Activated naive CD4-positive, alpha-beta T cell treated with anti-CD3 and anti-CD28 coated beads, Interleukin-2, amount 10 ng/mL, durations not matched to agents 7 days and 5 days (primary cell): ENCODE measurements at places on chromosomes 5 and 9.

GRCh38 chr5:168893283-168893682 is 314.1 kb upstream of the PANK3 start:
- H3K36me3 ChIP-seq, result no peaks in the 10 kb centered on the region
- no peak overlapping the region for H3K4me3 ChIP-seq
- no peaks in the 10 kb centered on the region for H3K4me1 ChIP-seq
- no peak overlapping the region for H3K27ac ChIP-seq
- peaks cover 19% of the 10 kb centered on the region for H3K27me3 ChIP-seq

DNA sequence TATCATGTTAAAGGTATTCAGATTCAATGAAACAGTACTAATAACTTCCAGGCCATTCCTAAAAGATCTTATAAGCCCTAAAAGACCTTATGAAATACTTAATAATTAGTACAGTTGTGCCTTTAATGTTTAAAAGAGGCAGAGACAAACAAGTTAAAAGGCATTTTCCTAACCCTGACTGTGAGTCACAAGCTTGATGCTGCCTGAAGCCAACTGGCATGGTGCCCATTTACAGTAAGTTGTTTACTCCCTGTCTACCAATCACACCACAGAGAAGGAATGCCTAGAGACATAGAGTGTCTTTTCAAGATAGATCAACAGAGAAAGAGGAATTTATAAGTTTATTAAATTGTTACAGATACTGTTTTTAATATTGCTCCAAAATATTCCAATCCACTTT is 47.8 kb downstream of the NR3C1 start:
- peak; percentile 29 for DNase-seq
- H3K4me1 ChIP-seq, result peaks cover 73% of the 10 kb centered on the region
- H3K27me3 ChIP-seq, result no peaks in the 10 kb centered on the region
- H3K27ac ChIP-seq, result no peak overlapping the region
- peaks cover 7% of the 10 kb centered on the region for H3K36me3 ChIP-seq

- no peak overlapping the region for H3K27ac ChIP-seq
- no peaks in the 10 kb centered on the region for H3K4me1 ChIP-seq
- H3K36me3 ChIP-seq, result no peaks in the 10 kb centered on the region
- DNase-seq, result no peak
- H3K4me3 ChIP-seq, result no peak overlapping the region
These were observed 792.4 kb upstream of the C9orf72 start for GRCh38 chr9:28365728-28366127.

DNA sequence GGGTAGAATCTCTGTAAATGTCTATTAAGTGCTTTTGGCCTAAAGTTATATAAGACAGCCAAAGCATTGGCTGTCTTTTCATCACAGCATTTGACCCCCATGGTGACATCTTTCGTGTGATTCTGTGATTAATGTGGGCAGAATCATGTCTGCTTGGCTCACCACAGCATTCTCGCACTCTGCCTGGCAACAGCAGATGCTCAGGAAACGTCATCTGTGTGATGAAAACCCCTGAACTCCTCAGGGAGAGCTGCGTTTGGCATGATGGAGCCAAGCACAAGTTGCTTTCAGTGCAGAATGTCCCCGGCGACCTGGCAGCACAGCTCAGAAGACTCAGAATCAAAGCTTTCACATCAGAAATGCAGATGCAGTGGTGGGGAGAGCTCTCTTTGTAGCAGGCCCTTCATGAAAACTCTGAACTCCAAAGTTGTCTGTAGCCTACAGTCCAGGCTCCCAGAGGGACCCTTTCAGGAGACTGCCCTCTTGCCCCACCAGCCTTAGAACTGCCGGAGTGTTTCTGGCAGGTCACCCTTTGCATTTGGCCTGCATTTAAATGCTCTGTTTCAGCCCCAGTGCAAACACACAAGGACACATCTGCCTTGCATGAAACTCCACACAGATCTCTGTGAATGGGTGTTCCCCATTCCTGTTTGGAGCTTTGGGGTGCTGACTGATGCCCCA is 155.6 kb upstream of the PANK3 start:
- H3K36me3 ChIP-seq, result no peaks in the 10 kb centered on the region
- H3K4me3 ChIP-seq, result no peak overlapping the region
- H3K27me3 ChIP-seq, result peaks cover 4% of the 10 kb centered on the region
- no peak for DNase-seq
- no peaks in the 10 kb centered on the region for H3K4me1 ChIP-seq

- no peaks in the 10 kb centered on the region for H3K36me3 ChIP-seq
- H3K27me3 ChIP-seq, result peaks cover 8% of the 10 kb centered on the region
- H3K4me1 ChIP-seq, result no peaks in the 10 kb centered on the region
- no peak overlapping the region for H3K4me3 ChIP-seq
- no peak overlapping the region for H3K27ac ChIP-seq
These were observed 90.6 kb upstream of the HAND1 start for GRCh38 chr5:154568589-154568988.

DNA sequence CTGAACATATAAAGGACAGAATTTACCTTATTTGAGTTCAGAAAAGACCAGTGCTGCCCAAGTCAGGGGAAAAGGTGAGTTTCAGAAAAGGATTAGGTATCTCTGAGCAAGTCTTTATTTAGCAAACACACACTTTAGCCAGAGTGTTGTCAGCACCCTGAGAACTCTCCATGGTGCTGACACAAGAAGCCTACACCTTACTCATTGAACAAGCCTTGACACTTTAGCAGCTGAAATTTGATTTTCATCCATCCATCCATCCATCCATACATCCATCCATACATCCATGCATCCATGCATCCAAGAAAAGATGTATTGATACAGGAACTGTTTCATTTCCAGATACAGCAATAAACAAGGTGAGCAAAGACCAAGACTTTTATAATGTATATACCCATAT is 311.2 kb downstream of the TRIM32 start:
- no peaks in the 10 kb centered on the region for H3K27me3 ChIP-seq
- H3K36me3 ChIP-seq, result no peaks in the 10 kb centered on the region
- no peak for DNase-seq

- peak overlapping the region; percentile 97 for H3K27ac ChIP-seq
- DNase-seq, result peak; percentile 74
- H3K36me3 ChIP-seq, result no peaks in the 10 kb centered on the region
- peaks cover 23% of the 10 kb centered on the region for H3K4me1 ChIP-seq
These were observed 99.6 kb upstream of the RAPGEF1 start for GRCh38 chr9:131839281-131840084.

GRCh38 chr5:178606269-178606668 is 16.1 kb upstream of the COL23A1 start:
- DNase-seq, result no peak
- no peaks in the 10 kb centered on the region for H3K27me3 ChIP-seq
- H3K27ac ChIP-seq, result no peak overlapping the region
- peaks cover 66% of the 10 kb centered on the region for H3K36me3 ChIP-seq
- no peak overlapping the region for H3K4me3 ChIP-seq
- no peaks in the 10 kb centered on the region for H3K4me1 ChIP-seq

DNA sequence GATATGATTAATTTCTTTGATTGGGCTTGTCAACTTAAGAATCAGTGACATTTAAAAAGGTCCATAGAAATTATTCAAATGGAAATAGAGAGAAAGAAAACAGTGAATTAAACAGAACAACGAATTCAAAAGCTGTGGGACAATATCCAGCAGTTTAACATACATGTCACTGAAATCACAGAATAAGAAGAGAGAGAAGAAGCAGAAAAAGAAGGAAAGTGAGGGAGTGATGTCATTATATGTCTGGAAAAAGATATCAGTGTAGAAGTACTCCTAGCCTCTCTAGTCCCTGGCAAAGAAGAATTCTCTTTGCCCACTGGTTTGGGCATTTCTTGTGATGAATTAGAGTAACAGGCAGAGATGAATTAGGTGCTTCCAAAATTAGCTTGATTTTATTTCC is 109.2 kb upstream of the ABCA1 start:
- H3K4me3 ChIP-seq, result no peak overlapping the region
- H3K27ac ChIP-seq, result no peak overlapping the region
- peaks cover 4% of the 10 kb centered on the region for H3K27me3 ChIP-seq
- no peak for DNase-seq

GRCh38 chr5:55159763-55160492 is at the start of gene GPX8:
GPX8 (plus strand) TSS chr5:55160171; CDS start chr5:55160193, 22 bp downstream.
- no peaks in the 10 kb centered on the region for H3K36me3 ChIP-seq
- DNase-seq, result peak; percentile 33

DNA sequence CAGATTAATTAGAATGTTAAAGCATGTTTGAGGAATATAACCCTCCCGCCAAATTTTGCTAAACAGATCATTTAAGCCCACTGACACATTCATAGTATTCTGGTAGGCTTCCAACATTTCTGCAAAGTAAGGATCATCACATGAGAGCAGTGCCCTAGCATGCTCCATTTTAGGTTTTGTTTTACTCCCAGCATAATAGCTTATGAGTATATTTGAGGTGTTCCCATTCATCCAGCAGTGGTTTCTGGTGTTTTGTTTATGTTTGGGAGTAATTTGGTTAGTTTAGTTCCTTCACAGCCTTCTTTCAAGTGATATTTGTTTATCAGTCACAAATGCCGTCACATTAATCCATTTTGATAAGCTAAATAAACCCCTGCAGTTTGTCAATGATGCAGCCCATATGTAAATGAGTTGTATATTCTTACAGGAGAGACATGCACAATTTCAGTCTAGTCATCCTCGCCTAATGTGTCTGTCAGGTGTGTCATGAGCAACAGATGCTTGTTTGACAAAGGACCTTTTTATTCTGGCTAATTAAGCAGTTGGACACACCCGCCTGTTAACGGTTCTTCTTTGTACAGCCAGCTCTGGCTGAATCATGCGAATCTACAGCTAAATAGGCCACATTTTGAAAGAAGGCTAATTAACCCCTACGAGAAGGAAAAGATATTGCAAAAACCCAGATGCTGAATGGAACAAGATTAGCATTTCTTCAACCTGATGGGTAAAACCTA is 124.4 kb downstream of the RFX3 start:
- peaks cover 17% of the 10 kb centered on the region for H3K4me1 ChIP-seq
- H3K27me3 ChIP-seq, result no peaks in the 10 kb centered on the region
- peaks cover 6% of the 10 kb centered on the region for H3K36me3 ChIP-seq

DNA sequence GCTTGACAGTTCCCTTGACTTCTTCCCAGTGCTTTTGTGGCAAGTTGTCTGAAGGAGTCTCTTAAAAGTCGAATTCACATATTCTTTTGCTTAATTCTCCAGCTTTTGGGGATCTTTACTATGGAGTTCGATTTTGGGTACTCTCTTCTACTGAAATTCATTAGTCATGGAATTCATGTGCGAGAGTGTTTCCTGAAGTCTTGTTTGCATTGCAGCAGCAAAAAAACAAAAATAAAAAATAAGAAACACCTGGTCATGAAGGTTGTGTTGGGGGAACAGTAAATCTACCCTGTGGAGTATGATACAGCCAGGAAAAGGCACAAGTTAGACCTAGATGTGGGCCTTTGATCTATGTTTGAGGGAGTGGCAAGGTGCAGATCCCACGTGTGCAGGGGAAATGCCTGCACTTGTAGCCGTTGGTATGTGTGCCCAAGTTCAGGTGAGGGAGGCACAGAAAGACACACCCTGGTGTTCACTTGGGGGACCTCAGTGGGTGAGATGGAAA is 55.2 kb downstream of the CFAP77 start:
- DNase-seq, result no peak
- no peak overlapping the region for H3K4me3 ChIP-seq
- peaks cover 14% of the 10 kb centered on the region for H3K27me3 ChIP-seq
- no peak overlapping the region for H3K27ac ChIP-seq

DNA sequence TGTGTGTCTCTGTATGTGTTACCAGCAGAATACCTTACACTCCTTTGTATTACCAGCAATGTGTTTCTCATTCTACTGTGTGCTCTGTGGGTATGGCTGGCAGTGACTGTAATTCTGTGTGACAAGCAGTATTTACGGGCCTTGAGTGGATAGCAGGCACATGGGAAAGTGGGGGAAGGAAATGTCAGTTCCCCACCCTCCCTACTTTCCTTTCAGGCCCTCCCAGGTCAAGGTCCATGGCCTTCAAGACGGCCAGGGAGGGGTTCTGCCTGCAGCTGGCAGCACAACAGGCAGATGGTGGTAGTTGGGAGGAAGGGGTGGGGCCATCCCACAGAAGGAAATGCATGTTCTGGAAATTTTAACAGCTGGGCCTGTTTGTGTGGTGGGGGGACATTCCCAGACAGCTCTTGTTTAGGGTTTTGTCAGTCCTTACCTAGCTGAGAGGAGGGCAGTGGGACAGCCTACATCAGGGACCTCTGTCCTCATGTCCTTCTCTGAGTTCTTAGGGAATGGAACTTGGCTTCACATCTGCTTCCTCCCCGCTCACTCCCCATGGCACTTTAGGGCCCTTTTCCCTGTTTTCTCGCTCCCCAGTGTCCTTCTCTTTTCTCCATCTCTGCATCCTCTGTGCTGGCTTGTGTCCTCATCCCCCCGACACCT is 14.6 kb upstream of the TNIP1 start:
- H3K4me3 ChIP-seq, result no peak overlapping the region
- H3K36me3 ChIP-seq, result peaks cover 48% of the 10 kb centered on the region
- H3K27me3 ChIP-seq, result peaks cover 8% of the 10 kb centered on the region
- no peak for DNase-seq

DNA sequence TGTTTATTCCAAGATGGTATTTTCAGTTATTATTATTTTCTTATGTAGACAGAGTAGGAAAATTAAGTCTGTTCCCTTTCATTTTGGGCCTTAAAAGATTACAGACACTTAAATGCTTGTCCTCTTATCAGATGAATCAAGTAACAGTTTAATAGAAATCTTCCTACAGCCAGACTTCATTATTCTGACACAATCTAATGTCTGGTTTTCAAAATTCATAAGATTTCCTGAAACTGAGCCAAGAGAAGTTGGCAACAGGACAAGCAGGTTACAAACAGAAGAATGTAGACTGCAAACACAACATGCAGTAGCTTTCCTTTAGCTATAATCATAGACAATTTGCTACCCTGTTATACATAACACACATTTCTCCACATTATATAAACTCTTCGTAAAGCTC is 130.5 kb downstream of the FBXL17 start:
- H3K4me1 ChIP-seq, result no peaks in the 10 kb centered on the region
- no peak for DNase-seq
- H3K27ac ChIP-seq, result no peak overlapping the region
- no peak overlapping the region for H3K4me3 ChIP-seq

GRCh38 chr5:115069087-115069968 is 100.4 kb downstream of the TRIM36 start:
- no peak overlapping the region for H3K27ac ChIP-seq
- H3K4me3 ChIP-seq, result no peak overlapping the region
- H3K4me1 ChIP-seq, result peaks cover 4% of the 10 kb centered on the region
- H3K27me3 ChIP-seq, result no peaks in the 10 kb centered on the region
- no peaks in the 10 kb centered on the region for H3K36me3 ChIP-seq
- DNase-seq, result peak; percentile 22

DNA sequence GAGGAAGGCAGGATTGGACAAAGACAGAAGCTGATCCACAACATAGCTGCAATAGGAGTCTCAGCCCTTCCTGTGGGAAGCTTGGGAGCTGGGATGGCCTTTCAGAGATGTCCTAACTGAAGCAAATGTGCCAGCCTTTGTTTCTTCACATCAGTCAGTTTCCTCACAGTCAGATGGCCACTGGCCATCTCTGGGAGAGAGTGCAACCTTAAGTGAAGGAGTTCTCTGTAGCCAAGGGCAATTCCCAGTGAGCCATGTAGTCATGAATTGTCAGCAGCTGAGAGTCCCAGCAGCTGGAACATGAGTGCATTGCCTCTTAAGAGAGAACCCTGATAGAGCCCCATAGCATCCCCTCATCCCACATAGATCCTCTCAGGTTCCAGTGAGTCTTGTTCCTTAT is 89.1 kb upstream of the LIFR start:
- H3K36me3 ChIP-seq, result no peaks in the 10 kb centered on the region
- no peak for DNase-seq
- peaks cover 5% of the 10 kb centered on the region for H3K4me1 ChIP-seq
- no peak overlapping the region for H3K4me3 ChIP-seq
